ENCODE measurements at places on chromosomes 3 and 15.

DNA sequence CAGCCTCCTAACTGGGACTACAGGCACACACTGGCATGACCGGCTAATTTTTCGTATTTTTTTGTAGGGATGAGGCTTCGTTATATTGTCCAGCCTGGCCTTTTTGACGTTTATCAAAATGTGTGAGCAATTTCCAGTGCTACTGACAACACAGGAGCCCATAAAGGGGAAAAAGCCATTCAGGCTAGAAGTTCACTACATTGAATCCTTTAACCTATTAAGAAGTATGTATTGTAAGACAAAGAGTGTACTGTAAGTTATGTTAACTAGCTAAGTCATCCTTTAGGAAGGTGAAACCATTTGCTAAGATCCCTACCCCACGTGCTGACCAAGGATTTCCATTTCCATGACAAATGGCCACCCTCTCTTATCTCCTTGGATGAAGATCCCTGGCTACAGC, 156.8 kb downstream of the FOXB1 start:
- no peak for DNase-seq

DNA sequence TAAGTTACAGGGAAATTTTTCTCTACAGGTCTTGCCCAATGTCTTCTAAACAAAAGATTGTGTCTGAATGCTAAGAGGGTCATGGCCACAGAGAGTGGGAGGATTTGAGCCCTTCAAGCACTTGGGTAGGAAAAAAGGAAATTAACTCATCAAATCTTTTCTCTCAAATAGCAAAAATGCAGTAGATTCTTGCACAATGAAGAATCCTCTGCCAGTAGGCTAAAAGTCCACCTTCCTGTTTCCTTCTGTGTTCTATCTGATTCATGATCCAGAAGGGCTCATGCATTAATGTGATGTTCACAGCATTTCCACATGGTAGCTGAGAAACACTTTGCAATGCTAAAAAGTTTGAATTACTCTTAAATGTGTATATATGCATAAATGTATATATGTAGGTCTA, 177.1 kb downstream of the CD47 start:
- no peak for DNase-seq

- no peak for DNase-seq
Observed at GRCh38 chr3:45819543-45819942, 22.4 kb downstream of the LZTFL1 start.

DNA sequence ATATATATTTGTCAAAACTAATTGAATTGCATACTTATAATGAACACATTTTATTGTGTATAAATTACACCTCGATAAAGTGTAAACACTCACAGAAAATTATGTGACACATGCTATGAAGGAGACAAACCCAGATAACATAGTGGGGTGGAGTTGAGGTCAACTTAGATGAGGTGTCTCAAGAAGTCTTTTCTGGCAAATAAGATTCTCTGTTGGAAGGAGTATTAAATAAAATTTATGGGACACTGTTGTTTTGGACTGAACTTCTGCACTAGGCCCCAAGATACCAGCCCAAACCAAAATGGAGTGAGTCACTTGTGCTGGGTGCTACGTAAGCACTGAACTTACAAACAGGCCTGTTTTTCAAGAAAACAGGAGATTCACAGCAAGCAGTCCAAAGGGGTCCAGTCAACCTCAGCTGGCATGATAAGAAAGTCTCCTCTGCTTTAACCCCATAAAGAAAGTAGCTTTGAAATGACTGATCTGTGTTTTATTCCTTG, 18.7 kb downstream of the ACTC1 start:
- no peak for DNase-seq

DNA sequence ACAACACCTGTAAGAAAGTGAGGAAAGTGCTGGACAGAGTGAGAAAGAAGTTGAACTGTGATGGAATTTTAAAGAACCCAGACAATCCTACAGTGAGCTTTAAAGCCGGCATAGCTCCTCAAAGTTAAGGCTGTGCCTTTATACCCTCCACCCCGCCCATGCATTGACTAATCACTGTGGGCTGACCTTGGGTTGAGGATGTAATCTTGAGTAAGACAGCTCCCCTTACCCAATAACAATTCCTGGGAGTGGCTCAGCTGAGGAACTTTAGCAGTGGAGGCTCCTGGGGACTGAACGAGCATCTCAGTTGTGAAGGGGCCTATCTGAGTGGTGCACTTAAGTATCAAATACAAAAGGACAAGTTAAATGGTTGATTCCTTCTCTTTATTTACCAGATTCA, 35.7 kb upstream of the ZNF770 start:
- no peak for DNase-seq

DNA sequence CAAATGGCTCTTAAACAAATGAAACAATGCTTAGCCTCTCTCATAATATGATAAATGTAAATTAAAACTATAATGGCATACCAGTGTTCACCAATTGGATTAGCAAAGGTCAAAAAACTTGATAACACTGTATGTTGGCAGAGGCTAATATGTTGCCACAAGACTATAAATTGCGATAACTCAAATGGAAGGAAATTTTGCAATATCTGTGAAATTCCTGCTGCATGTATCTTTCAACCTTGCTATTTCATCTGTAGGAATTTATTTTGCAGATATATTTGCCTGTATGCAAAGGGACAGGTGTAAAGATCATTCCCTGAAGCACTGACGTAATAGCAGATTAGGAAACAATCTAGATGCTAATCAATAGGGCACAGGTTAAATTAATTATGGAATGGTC, 191.4 kb upstream of the EIF1B start:
- DNase-seq, result no peak

GRCh38 chr3:21830541-21830940, 79.5 kb upstream of the ZNF385D start:
- no peak for DNase-seq

- DNase-seq, result no peak
Observed at GRCh38 chr3:74115906-74116305, 491.2 kb upstream of the PDZRN3 start.

DNA sequence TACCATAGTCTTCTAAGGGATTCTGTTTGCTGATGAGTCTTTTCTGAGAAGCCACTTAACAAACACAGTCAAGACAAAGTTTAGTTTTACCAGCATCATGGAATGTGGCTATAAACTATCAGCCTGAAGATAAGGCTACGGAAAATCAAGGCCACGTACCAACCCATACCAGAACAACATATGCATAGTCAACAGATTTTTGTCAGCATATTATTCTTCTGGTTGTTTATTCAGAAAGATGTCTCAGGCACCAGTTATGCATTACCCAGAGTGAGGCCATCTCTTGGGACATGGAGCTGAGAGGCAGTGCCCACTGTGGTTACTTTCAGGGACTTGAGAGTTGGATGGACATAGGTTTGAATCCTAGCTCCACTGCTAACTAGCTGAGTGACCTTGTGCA, 60.4 kb downstream of the SOX2 start:
- no peak for DNase-seq

- DNase-seq, result no peak
Observed at GRCh38 chr3:150680562-150680961, 23.2 kb downstream of the ERICH6 start.

DNA sequence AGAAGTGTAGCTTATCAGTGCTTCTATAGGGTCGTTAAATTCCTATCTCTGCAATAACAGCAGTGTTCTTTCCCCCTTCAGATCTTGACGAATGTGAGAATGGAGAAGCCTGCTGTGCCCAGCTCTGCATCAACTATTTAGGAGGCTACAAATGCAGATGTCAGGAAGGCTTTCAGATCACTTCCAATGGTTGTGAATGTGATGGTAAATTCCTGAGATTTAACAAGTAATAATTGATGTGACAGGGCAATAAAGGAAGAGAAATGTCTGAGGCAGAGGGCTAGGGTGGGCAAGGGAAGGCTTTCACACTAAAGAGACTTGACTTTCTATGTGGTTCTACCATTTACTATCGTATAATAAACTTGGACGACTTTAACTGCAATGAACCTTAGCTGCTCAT, 711.7 kb upstream of the GOLIM4 start:
- DNase-seq, result no peak

DNA sequence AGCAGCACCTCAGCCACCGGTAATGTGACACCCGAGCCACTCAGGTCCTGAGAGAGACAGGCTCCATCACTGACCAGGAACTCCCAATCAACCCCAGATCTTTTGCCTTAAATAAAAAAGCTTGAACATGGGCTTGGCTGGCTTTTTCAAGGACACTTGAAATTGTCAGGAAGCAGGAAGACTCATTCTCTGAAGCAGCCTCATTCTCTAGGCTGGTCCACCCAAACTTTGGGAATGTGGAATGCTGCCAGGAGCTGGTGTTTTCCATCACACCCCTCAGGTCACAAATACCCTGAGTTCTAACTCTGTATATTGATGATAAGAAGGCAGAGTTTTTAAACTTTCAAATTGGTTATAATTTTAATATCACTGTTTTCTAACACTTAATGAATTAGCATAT, 17.0 kb downstream of the CXCR6 start:
- DNase-seq, result no peak

DNA sequence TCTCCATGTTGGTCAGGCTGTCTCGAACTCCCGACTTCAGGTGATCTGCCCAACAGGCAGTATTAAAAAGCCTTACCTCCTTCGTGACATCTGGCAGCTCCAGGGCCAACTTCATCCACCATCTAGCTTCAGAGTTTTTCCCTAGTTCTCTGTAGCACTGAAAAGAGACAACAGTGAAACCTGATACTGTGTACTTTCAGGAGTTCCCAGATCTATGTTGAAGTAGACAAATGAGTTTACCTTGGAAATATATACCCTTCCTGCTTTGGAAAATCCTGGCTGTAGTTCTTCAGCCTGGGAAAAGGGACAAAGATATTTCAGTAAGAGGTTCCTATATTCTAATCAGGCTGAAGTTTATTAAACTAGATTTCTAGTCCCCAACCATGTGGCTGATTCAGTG, 18.0 kb downstream of the RMDN3 start:
- no peak for DNase-seq

DNA sequence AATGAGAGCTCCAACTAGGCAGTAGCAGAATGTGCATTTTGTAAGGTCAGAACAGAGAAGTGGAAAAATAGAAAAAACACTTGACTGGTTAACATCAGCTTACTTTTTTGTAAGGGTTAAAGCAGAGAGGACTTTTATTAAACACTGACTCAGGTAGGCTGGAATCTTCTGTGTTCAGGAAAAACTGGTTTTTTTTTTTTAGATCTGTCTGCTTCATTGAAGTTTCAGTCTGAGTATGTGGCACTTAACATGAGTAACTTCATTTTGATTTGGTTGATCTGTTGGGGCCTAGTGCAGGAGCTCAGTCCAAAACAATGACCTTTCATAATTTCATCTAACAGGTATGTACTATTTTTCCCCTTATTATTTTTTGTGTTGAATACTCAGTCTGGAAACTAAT, 141.1 kb downstream of the DOCK3 start:
- no peak for DNase-seq

- no peak for DNase-seq
Observed at GRCh38 chr15:78685159-78685921, 44.3 kb upstream of the CHRNB4 start.

- no peak for DNase-seq
Observed at GRCh38 chr3:100231668-100232067, 29.1 kb upstream of the TBC1D23 start.

Data from NCI-H1417 (cell line).